ENCODE measurements at places on chromosomes 3 and 15. TPM values are rescaled to one million over a fixed set of nuclear protein-coding genes. Genes with fewer than 3 reads are reported as not detected.

The LYZL4 gene
- not detected for total RNA-seq

The IQCF5 gene
- not detected for total RNA-seq

The MESP2 gene
- not detected for total RNA-seq

GRCh38 chr3:58217209-58217811 is 6.5 kb upstream of the DNASE1L3 start:
- peak; percentile 69 for DNase-seq
- no peak overlapping the region for H3K27ac ChIP-seq
- H3K36me3 ChIP-seq: no peaks in the 10 kb centered on the region
- H3K4me3 ChIP-seq: no peak overlapping the region
- H3K4me1 ChIP-seq: peaks cover 6% of the 10 kb centered on the region

DNA sequence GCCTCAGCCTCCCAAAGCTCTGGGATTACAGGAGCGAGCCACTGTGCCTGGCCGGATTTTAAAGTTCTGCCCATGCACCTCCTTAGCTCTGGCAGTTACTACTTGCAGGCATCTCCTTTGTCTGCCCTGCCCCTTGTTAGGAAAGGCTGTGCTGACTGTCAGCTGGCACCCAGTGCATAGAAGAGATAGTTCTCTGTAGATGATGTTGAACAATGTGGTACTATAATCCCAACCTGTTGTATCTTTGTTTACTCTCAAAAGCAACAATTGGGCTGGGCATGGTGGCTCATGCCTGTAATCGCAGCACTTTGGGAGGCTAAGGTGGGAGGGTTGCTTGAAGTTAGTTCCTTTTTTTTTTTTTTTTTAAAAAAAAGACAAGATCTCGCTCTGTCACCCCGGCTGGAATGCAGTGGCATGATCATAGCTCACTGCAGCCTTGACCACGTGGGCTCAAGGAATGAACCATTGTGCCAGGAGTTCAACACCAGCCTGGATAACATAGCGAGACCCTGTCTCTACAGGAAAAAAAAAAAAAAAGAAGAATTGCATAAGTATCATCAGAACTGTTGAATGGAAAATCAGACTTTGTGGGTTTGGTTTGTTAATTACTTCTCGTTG is 30.6 kb downstream of the FLNB start:
- no peak for DNase-seq
- H3K27me3 ChIP-seq: no peaks in the 10 kb centered on the region
- H3K36me3 ChIP-seq: no peaks in the 10 kb centered on the region
- H3K4me3 ChIP-seq: no peak overlapping the region
- H3K27ac ChIP-seq: no peak overlapping the region

DNA sequence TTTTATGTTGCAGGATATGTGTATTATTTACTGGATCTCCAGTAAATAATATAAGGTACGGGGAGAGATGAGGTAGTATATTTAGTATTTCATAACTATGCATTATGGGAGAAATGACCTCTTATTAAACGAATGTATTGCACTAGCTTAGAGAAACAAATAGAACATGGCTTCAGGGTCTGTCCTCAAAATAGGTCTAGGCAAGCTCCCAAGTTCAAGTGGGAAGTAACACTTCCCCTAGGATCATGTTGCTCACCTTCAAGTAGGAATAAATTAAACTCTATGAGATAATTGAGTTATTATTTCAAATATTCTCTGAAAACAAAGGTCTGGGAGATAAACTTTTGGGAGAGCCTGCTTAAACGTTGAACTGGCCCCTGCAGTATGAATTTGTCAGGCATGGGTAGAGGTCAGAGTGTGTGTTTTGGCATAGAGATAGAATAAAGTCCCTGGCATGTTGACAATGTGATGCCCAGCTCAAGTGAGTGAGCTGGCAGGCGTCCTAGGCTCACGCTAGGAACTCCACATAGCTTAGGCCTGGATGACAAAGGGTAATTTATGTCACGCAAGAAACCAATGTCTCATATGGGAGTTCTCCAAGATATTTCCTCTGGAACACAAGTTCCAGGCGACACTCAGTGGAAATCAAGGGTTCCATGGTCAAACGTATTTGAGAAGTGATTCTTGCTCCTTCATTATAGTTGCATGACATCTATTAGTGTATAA is 236.8 kb downstream of the CACNA2D3 start:
- no peaks in the 10 kb centered on the region for H3K36me3 ChIP-seq
- H3K27ac ChIP-seq: no peak overlapping the region
- H3K4me1 ChIP-seq: no peaks in the 10 kb centered on the region
- no peaks in the 10 kb centered on the region for H3K27me3 ChIP-seq
- H3K4me3 ChIP-seq: no peak overlapping the region

- H3K27ac ChIP-seq: no peak overlapping the region
- no peaks in the 10 kb centered on the region for H3K36me3 ChIP-seq
- DNase-seq: no peak
- no peak overlapping the region for H3K4me3 ChIP-seq
- no peaks in the 10 kb centered on the region for H3K27me3 ChIP-seq
Measured at GRCh38 chr15:32682569-32682968, 35.2 kb upstream of the GREM1 start.

Data from CD8-positive, alpha-beta memory T cell (primary cell).